Aorta (tissue), 5 donors: ENCODE measurements at places on chromosomes 7 and 10. TPM values are rescaled to one million over a fixed set of nuclear protein-coding genes. Genes with fewer than 3 reads are reported as not detected.
A peak's percentile ranks its signal among the peaks of the same experiment; 100 is the strongest.

- peak overlapping the region; percentile 48 for H3K27ac ChIP-seq
- no peak for DNase-seq
- no peak overlapping the region for H3K4me3 ChIP-seq
- H3K36me3 ChIP-seq: peaks cover 2% of the 10 kb centered on the region
- H3K27me3 ChIP-seq: no peaks in the 10 kb centered on the region
- no peaks in the 10 kb centered on the region for H3K4me1 ChIP-seq
Measured at GRCh38 chr10:79146611-79147130, 77.9 kb downstream of the ZMIZ1 start.

Gene SEPTIN7
- total RNA-seq: 290 TPM

DNA sequence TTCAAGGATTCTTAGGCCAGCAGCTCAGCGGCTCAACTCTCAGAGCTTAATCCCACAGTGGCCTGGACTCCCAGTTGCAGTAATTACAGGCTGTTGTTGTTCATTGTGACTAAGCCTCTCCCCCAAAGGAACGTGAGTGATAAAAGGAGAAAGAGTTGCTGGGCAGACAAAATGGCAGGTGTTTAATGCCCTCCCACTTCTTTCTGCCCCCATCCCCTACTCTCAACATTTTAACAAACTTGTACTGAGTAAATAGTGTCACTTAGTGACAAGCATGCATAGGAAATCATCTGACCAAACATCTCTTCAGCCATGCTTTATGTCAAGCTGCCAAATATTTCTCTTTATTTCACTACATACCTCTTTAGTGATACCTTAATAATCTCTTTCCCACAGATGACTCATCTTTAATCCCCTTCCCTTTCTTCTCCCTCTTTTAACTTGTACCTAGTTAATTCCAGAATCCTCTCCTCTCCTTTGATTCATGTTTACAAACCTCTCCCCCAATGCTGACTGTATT, 12.4 kb upstream of the MTERF1 start:
- DNase-seq: no peak
- H3K4me1 ChIP-seq: no peaks in the 10 kb centered on the region
- no peak overlapping the region for H3K27ac ChIP-seq
- no peaks in the 10 kb centered on the region for H3K36me3 ChIP-seq
- no peaks in the 10 kb centered on the region for H3K27me3 ChIP-seq

GRCh38 chr10:89793649-89794254, 92.4 kb downstream of the KIF20B start:
- H3K27me3 ChIP-seq: no peaks in the 10 kb centered on the region
- H3K4me1 ChIP-seq: no peaks in the 10 kb centered on the region
- DNase-seq: no peak
- no peaks in the 10 kb centered on the region for H3K36me3 ChIP-seq
- no peak overlapping the region for H3K4me3 ChIP-seq

Gene CC2D2B
- 11.8 TPM for total RNA-seq

Gene PSMC2
- 97.3 TPM for total RNA-seq

GRCh38 chr7:55271069-55271626, 94.0 kb upstream of the LANCL2 start:
- H3K4me3 ChIP-seq: no peak overlapping the region
- H3K27me3 ChIP-seq: no peaks in the 10 kb centered on the region
- no peaks in the 10 kb centered on the region for H3K36me3 ChIP-seq
- no peak overlapping the region for H3K27ac ChIP-seq
- no peak for DNase-seq

GRCh38 chr10:56662765-56663447, 301.8 kb upstream of the ZWINT start:
- H3K4me1 ChIP-seq: no peaks in the 10 kb centered on the region
- DNase-seq: no peak

Gene CYP17A1
- 0.55 TPM for total RNA-seq

- H3K4me3 ChIP-seq: no peak overlapping the region
- H3K27ac ChIP-seq: no peak overlapping the region
- H3K36me3 ChIP-seq: no peaks in the 10 kb centered on the region
- H3K4me1 ChIP-seq: no peaks in the 10 kb centered on the region
- no peaks in the 10 kb centered on the region for H3K27me3 ChIP-seq
Measured at GRCh38 chr10:25263931-25264330, 89.1 kb downstream of the GPR158 start.

- H3K36me3 ChIP-seq: no peaks in the 10 kb centered on the region
- no peaks in the 10 kb centered on the region for H3K4me1 ChIP-seq
- no peaks in the 10 kb centered on the region for H3K27me3 ChIP-seq
- H3K27ac ChIP-seq: no peak overlapping the region
- DNase-seq: no peak
Measured at GRCh38 chr10:15196021-15196834, 27.7 kb upstream of the NMT2 start.

DNA sequence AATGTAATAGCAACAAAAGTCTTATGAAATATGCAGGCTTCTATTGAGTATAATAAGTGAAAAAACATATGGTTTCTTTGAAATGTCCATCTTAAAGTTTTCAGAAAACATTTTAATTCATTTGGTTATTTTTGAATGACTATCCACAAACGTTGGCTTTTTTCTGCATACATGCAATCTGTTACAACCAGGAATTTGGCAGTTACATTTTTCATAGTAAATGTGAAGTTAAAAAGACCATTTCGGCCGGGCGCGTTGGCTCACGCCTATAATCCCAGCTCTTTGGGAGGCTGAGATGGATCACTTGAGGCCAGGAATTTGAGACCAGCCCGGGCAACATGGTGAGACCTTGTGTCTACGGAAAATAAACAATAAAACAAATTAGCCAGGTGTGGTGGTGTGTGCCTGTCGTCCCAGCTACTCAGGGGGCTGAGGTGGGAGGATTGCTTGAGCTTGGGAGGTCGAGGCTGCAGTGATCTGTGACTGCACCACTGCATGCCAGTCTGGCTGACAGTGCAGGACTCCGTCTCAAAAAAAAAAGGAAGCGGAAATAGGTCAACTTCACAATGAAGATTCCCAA, 73.9 kb upstream of the NMT2 start:
- DNase-seq: no peak
- H3K27ac ChIP-seq: no peak overlapping the region
- no peaks in the 10 kb centered on the region for H3K36me3 ChIP-seq

DNA sequence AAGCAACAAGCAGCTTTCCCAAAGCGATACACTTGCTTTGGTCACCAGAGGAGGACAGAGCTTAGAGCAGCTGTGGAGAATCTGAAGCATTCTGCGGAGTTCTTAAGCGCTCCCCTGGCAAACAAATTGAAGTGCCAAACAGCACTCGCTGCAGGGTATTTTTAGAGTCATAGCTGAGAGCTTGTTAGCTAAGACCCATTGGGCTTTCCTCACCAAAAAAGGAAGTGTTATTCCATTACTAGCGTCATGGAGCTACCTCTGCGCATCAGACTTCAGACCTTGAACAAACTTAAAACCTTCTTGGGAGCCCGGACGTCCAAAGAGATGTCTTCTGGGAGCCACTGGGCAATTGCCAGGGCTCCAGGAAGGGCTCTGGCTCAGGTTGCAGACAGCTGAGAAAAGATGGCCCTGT, 23.2 kb upstream of the BMPR1A start:
- peaks cover 1% of the 10 kb centered on the region for H3K36me3 ChIP-seq
- DNase-seq: no peak
- H3K4me3 ChIP-seq: no peak overlapping the region

Gene C7orf57
- not detected for total RNA-seq

DNA sequence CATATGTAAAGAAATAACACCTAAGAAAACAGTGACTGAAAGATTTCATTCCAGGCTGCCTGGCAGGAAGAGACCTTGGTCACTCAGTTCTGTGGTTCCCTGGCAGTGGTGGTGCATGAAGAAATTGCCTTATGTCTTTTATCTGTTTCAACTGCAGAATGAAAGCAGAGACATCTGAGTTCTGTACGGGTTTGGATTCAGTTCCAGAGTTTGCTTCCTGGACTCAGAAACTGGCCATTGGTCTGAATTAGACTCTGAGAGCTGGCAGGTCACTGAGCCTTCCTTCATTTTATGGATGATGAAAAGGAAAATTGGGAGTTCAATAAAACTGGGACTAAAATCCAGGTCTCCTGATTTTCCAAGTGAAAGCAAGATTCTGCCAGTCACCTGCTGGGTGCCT, 428.9 kb upstream of the AUTS2 start:
- no peak overlapping the region for H3K27ac ChIP-seq
- H3K27me3 ChIP-seq: no peaks in the 10 kb centered on the region
- no peak overlapping the region for H3K4me3 ChIP-seq
- DNase-seq: no peak
- H3K4me1 ChIP-seq: no peaks in the 10 kb centered on the region

Gene CDHR3
- 3.8 TPM for total RNA-seq

Gene FAM24B
- 3.9 TPM for total RNA-seq

DNA sequence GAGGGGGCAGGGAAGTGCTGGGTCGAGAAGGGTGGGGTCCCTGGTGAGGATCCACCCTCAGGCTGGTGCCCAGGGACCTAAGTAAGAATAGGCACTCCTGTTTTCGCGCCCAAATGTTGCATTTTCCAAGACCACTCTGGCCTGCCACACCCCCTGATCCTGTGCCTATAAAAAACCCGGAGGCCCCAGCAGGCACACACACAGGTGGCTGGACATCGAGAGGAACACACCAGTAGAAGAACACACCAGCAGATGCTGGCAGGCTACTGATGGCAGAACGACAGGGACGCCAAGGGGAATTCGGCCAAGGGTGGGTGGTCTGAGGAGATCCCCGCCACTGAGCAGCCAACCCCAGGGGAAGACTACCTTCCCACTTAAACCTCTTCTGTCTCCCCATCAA, 633.9 kb upstream of the POT1 start:
- no peaks in the 10 kb centered on the region for H3K4me1 ChIP-seq
- DNase-seq: no peak
- H3K36me3 ChIP-seq: no peaks in the 10 kb centered on the region
- no peak overlapping the region for H3K27ac ChIP-seq
